ENCODE measurements at places on chromosomes 4 and X. TPM values are rescaled to one million over a fixed set of nuclear protein-coding genes. Genes with fewer than 3 reads are reported as not detected.

DNA sequence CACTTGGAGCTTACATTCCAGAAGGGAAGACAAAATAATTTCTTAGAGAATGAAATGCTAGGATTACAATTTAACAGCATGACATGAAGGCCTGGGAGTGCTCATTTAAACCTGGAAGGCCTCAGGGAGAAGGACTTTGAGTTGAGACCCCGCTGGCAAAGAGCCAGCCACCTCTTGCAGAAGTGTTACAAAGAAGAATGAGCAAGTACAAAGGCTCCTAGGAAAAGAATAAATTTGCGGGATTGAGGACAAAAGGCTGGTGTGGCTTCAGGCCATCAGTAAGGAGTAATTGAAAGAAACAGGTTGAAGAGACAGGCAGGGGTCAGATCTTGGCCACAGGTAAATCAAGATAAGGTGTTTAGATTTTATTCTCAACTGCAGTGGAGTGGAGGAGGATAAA is 3.1 kb upstream of the ELOVL6 start:
- DNase-seq = no peak

GRCh38 chr4:41232406-41232805 is 18.1 kb upstream of the APBB2 start:
- DNase-seq = no peak

DNA sequence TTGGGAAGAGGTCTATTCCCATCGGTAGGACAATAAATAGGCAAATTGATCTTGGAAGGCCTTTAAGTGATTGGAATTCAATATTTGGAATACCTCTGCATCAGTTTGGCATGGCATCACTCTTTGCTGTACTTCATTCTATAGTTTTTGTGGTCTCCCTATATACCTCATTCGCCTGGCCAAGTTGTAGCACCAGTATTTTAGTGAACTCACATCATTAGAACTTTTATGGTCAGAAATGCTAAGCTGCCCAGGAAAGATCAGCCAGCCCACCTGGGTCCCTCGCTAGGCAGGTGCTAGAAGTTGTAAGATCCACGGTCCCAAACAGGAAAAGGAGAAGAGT is 40.3 kb downstream of the ZCCHC13 start:
- DNase-seq = no peak

DNA sequence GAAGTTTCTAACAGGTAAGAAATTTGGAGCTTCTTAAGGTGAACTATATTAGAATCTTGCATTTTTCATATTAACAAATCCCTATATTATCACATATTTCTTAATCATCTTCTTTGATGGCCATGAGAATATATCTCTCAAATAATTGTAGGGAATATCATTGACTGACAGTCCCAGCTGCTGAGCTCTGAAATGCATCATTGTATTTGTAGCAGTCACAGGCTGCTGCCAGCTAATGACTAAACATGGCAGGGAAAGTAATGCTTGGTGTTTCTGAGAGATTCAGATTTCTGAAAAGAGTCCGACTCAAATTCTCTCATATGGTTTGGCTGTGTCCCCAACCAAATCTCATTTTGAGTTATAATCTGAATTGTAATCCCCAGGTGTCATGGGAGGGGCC is 171.9 kb downstream of the TRAM1L1 start:
- DNase-seq = no peak

- DNase-seq = no peak
Measured at GRCh38 chrX:117711782-117712181, 404.8 kb downstream of the KLHL13 start.

DNA sequence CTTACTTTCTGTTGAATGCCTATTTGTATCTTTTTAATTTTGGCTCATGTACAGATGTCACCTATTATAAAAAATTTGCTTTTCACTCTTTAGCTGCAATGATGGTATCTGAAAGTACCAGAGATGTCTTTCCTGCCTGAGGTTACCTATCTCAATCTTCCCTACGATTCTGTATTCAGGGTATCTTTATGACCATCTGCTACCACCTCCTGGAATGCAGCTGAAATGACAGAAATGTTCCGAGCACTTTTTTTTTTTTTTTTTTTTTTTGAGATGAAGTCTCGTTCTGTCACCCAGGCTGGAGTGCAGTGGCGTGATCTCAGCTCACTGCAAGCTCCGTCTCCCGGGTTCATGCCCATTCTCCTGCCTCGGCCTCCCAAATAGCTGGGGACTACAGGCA is 136.4 kb downstream of the REPS2 start:
- DNase-seq = no peak

- no peak for DNase-seq
Measured at GRCh38 chrX:143632625-143633410, 3.1 kb downstream of the SLITRK4 start.

DNA sequence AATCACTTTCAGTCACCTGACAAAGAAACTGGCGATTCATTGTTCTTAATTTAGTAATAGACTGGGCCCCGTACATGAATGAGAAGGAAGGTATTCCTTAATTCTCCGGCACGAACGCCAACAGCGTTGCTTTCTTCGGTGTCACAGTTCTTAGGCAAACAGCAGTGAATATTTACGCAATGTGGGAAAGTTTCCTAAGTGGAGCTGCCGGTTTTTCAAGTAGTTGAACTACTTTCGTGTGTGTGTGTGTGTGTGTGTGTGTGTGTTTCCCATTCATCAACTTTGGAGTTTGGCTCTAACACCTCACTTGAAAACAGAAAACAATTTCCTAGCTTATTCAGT is 651 bp downstream of the NXT2 start:
- DNase-seq = peak; percentile 71

DNA sequence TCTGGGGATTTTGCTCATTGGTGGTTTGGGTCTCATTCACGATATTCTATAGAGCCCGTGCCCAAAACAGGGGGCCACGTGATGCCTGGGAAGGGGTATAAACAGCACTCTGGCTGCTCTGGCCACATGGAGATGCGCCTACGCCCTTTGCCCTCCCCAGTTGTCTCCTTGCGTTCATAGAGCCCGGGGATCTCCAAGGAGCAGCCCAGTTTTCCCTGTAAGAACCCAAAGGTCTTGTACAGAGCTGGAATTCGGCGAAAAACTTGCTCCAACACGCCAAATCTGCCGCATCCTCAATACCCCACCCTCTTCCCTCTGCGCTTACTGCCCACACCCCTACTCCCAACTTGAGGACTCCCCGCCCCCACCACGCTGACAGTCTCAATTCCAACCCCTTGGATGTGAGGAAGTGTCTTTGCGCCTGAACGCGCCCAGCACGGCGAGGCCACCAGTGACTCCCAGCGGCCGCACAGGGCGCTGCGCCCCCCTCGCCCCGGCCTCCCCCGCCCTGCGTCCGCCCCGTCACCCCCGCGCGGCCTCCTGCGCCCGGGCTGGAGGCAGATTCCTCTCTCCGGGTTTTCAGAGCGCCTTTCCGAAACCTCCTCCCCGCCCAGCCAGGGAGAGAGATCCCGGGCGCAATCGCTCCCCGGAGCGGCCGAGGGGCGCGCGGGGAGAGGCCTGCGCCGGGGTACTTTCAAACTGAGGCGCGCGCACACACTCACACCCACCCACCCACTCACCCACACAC is at the start of gene NHS:
Gene NHS, plus strand, starts transcription at position 582 of the 748 bp plus-strand sequence. CDS start 558 bp downstream, outside the sequence.
- no peak for DNase-seq

GRCh38 chr4:113591982-113592381 is 169.6 kb downstream of the CAMK2D start:
- DNase-seq = no peak

DNA sequence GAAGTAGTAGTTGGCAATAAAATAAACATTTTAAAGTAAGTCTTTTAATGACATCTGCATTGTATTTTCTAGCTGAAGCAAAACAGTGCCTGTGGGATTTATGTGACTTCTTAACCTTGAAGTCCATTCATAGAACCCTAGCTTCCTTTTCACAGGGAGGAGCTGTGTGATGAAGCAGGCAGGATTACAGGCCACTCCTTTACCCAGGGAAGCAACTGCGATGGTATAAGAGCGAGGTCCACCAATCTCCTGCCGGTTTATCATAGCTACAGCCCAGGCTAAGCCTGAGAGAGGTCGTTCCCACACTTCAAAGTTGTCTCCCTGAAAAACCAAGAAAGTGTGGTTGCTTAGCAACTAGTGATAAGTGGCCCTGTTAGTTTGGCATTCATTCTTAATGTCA is 7.0 kb downstream of the RPL36A start:
- no peak for DNase-seq

DNA sequence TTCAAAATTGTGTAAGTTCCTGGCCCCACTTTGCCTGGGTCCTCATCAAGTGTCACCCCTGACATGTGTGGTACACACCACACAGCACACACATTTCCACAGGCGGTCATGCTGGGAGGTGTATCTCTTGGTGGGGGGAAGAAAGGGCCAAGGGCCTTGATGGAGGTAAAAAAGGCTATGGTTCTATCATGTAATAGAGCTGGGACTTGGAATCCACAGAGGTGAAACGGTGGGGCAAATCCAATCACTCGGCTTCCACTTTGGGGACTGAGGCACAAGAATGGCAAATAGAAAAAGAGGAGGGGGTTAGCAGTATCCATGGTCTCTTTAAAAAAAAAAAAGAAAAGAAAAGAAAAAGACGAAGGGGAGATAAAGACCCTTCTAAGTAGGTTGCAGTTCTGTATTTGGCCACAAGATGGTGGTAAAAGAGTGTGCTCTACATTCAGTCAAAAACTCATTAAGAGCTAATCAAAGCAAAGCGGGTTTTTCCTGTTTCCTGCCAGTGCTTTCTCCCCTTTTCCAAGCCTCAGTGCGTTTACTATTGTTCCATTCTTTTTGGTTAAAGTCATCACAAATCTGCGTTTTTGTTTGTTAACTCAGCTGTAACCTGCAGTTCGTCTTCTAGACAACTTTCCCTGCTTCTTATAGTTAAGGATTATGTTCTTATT is 37.0 kb upstream of the ATP6AP2 start:
- DNase-seq = peak; percentile 51

- DNase-seq = no peak
Measured at GRCh38 chr4:124997124-124997523, 284.6 kb upstream of the ANKRD50 start.

DNA sequence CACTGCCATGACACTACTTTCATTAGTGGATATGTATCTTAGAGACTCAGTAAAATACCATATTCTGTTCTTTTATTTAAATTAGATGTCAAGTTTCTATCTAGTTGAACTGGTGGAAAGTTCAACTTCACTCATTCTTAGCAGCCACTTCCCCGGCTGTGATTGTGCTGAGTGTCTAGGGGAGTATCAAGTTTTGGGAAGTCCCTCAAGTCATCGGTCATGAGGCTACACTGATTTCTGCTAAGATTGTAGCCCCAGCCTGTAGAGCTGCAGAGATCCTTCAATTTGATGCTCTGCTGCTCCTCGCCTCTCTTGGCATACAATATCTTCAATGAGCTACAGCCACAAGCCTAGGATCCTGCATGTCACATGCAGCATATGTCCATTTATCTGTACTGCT is 53.9 kb downstream of the DMP1 start:
- DNase-seq = no peak

- no peak for DNase-seq
Measured at GRCh38 chr4:85842540-85842939, 367.6 kb downstream of the ARHGAP24 start.

DNA sequence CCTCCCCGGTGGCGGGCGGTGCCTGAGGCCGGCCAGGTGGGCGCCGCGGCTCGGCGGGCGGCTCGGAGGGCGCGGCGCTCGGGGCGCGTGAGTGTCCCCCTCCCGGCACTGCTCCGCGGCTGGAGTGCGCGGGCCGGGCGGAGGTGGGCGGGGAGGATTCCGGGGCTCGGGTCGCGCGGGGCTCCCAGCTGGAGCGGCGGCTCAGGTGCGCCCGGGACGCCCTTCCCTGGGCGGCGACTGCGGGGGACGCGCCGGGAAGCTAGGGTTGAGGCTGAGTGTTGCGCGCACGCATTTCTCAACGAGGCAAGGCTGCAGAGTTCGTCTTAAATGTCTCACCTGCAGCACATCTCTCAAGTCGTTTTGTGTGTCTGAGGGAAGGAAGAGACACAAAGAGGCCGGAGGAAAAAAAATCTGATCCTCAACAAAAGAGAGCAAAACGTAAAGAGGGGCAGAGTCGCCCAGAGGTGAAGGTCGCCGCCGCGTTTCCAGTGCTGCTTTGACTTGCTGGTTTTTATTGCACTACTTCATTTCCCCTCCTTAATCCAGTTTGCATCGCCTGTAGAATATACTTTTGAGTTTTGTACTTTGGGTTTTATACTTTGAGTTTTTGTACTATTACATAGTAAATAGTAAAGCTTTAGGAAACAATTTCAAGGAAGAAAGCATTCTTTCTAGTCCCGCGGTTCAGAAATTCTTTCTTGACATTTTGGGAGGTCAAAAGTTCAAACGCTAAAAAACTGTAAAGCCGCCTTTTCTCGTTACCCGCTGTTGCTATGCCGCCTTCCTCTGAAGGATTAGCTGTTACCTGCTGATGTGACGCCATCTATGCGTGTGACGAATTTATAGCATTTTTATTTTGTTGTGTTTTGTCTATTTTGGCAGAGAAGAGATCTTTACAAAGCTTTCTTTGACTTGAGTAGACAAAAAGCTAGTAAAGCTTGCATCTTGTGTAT is 106.5 kb upstream of the STOX2 start:
- no peak for DNase-seq

- DNase-seq = no peak
Measured at GRCh38 chrX:68945603-68946228, 116.9 kb downstream of the EFNB1 start.

- DNase-seq = no peak
Measured at GRCh38 chrX:131802836-131803626, 220.1 kb upstream of the STK26 start.

DNA sequence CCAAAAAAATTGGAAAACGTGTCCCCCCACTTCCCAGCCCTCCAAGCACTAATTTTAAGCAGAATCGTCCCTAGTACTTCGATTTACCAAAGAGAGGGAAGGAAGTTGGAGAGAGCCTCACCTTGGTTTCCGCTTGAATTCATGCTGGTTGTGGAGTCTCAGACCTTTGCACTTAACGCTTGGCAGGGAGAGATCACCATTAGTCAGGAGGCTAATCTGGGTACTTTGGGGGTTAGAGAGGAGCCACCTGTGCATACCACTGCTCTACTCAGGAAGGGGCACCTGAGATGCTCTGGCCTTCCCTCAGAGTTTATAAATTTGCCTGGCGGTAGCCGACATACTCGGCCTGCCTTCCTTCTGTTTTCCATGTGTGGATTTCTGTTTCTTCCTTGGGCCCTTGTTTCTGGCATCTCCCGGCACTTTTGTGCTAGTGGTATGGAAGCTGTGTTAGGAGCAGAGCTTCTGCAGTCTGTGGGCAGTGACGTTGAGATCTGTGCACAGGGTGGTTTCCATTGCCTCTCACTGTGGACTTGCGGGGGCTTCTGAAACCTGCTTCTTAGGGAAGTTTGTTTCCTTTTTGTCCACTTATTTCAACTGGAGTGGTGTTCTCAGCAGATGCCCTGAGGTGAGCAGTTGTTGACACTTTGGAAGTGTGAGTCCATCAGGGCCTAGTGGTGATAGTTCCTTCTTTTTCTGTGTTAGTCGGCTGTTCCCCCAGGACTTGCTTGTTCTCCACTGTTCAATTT is 104.2 kb downstream of the TMEM131L start:
- DNase-seq = no peak

- DNase-seq = no peak
Measured at GRCh38 chr4:183550345-183551093, 45.7 kb downstream of the ING2 start.

FRMD7 gene
- not detected for total RNA-seq

FTHL17 gene
- total RNA-seq = not detected

CCDC158 gene
- total RNA-seq = 0.17 TPM

CCDC160 gene
- 0.29 TPM for total RNA-seq

DRD5 gene
- not detected for total RNA-seq

NAT8L gene
- 2.0 TPM for total RNA-seq

CTAG2 gene
- not detected for total RNA-seq
